ENCODE measurements at places on chromosomes 1 and 21.

DNA sequence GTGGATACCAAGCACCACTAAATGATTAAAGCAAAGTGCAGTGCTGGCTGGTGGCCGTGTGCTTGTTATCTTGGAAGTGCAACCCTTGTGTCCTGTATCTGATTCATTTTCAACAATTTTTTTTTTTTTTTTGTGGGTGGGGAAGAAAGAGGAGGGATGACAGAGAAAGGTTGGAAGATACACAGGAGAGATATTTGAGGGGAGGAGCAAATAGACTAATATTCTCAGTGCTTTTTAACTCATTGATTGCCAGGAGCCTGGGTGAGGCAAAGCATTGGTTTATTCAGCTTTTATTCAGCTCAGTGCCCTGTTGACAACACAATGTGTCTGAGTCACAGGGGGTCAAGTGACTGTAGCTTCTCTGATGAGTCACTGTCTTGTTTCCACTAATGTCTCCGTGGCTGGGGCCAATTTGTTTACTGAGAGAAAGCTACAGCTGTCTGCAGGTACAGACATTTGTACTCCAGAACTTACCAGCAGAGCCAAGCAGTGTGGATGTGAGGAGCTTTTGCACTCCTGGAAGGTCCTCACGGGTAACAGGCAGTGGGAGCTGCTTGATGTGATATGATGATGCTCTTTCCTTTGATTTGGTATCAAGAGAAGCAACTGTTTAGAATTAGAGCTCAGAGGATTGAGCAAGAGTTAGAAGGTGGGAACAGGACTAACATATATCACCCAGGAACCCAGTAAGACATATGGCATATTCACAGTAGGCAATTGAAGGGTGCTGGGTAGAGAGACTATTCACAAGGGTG, 23.6 kb upstream of the DNM3 start:
- no peak for DNase-seq

GRCh38 chr1:212928323-212929291, 21.7 kb upstream of the VASH2 start:
- no peak for DNase-seq

GRCh38 chr1:244834543-244835275, 749 bp upstream of the COX20 start:
- DNase-seq = peak; percentile 93

- DNase-seq = no peak
Measured at GRCh38 chr1:93023281-93023680, 55.8 kb upstream of the MTF2 start.

GRCh38 chr1:9426291-9426711, 113.0 kb upstream of the SLC25A33 start:
- DNase-seq = no peak

- no peak for DNase-seq
Measured at GRCh38 chr1:59116920-59117542, 179.9 kb upstream of the FGGY start.

GRCh38 chr1:216535059-216535458, 111.8 kb upstream of the USH2A start:
- no peak for DNase-seq

DNA sequence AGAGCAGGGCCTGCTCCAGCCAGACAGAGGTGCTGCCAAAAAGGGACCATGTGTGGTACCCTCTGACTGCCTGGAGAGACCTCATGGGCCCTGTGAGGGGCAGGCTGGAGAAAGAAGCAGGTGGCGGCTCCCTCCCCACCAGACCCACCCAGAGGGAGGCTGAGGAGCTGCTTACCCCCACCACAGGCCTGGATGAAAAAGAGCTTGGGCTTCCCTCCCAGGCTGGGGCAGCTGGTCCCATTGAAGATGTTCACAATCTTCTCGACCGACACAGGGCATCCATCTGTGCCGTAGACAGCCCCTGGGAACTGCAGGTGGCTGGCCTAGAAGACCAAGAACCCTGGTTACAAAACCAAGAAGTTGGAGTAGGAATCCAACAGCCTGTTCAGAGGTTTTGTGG, 19.6 kb downstream of the CASP9 start:
- no peak for DNase-seq

DNA sequence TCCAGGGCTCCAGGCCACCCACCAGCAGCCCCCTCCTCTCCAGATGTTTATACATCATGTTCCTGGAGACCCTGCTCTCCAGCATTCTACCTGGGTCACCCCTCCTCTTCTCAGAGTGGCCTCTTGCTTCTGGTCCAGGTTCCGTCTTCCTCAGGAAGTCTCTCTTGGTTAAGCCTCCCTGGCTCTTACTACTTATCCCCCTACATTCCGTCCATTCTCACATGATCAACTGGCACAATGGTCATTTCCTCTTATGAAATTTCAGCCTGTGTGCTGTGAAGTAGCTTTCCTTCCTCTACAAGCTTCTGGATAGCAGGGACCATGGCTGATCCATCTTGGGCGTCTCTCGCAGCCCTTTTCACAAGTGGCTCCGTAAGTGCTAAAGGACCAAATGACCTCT, 33.9 kb upstream of the ATP2B4 start:
- DNase-seq = no peak

DNA sequence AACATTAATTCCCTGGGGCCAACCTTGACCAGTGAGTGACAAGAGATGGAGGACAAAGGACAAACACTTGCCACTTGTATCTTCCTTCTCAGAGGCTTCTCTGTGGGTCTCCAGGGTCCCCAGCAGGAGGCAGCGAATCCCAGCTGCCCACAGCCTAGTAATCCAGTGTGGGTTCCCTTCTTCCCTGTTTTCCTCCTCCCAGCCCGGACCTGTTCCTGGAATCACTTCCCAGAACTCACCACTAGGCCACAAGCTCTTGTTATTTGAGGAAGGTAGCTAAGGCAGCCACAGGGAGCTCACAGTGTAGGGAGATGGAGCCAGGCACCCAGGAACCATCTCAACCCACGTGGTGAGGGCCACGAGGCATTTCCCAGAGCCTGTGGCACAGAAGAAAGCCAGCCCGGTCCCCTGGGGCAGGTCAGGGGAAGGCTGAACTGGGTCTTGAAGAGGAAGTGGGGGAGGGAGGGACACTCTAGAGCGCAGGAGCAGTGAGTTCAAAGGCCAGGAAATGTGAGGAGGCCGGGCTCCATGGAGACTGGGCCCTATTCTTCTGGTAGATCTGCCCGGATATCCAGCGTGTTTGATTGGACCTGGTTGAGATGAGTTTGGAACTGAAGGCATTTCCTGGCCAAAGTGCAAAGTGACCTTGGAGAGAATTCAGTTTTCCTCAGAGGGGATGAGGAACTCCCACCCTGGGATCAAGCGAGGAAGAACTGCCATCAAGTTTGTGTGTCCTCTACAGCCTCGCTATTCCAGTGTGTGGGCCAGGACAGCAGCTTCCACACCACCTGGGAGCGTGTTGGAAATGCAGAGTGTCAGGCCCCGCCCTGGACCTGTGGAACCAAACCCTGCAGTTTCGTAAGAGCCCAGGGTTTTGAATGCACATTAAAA, 20.3 kb upstream of the C2CD2 start:
- DNase-seq = no peak

DNA sequence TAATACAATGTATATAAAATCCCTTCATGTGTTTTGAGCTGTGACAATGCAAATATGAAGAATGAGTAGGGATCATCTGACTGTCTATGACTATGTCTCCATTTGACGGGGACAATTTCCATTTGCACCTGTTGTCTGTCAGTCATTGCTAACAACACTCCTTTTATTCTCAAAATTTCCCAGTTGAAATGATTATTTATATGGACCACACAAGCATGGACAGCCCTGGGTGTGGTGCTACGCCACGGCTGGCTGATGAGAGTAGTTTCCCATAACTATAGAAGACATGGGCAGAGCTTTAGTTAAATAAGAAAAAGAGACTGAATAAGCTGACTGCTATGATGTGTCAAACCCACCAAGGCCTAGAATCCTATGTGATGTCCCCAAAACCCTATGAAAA, 135.8 kb downstream of the MAP3K21 start:
- DNase-seq = no peak

DNA sequence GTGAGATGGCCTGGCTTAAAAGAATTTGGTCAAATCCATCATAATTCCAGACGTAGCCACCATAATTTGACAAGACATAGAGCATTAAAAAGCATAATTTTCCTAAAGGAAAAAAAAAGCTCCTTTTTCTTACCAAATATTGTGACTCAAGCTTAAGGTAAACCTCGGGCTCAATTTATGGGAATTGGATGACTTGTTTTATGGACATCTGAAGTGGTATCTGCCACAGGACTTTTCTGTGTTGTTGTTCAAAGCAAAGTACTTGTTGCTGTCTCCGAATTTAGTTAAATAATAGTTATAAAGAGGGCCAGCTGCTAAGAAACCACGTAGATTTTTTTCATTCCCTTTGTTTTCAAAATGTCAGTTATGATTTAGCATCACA, 1.1 kb downstream of the MPZL1 start:
- DNase-seq = no peak

DNA sequence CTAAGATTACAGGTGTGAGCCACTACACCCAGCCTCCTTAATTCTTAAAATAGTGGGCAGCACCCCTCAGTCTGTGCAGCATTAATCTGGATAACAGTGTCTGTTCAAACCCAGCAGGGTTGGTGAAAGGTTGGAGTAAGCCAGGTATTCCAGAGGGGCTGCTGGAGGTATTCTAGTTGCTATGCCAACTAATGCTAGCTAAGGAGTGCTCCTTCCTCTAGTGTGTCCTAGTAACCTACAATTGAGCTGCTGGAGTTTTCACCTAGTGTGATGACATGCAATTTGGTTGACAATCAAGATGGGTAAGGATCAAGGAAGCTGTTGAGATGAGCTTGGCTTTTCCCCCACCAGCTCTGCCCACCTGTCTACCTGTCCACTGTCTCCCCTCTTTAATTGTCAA, 100.2 kb upstream of the IPO9 start:
- no peak for DNase-seq

- DNase-seq = no peak
Measured at GRCh38 chr1:234881893-234882771, 246.5 kb downstream of the TOMM20 start.

- DNase-seq = no peak
Measured at GRCh38 chr1:47812904-47813514, 184.2 kb downstream of the TRABD2B start.

- DNase-seq = no peak
Measured at GRCh38 chr1:46659307-46659870, 8.8 kb downstream of the ATPAF1 start.

DNA sequence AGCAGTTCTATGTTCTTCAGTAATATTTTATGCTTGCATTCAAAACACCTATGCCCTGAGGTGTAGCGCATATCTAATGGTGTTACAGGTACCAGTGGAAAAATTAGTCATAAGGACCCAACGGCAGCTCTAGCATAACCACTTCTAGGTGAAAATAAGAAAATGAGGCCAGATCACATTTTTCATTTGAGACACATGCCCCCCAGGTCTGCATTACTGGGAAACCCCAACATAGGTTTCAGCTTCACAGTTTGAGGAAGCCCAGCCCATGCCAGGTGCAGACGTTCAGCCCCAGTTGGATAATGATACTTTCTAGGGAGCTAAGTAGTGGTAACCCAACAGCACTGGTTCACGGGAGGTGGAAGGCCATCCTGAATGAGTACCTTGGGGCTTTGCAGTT, 129.8 kb downstream of the CNIH3 start:
- DNase-seq = no peak

GRCh38 chr1:160398823-160399222, 1.5 kb upstream of the VANGL2 start:
- no peak for DNase-seq

GRCh38 chr21:16708101-16708835, 804.6 kb upstream of the CXADR start:
- no peak for DNase-seq

All from NCI-H1436 (cell line).